ENCODE measurements at places on chromosomes 12 and 14.

- no peak for DNase-seq
Measured at GRCh38 chr12:64103825-64104740, 118.0 kb downstream of the KICS2 start.

DNA sequence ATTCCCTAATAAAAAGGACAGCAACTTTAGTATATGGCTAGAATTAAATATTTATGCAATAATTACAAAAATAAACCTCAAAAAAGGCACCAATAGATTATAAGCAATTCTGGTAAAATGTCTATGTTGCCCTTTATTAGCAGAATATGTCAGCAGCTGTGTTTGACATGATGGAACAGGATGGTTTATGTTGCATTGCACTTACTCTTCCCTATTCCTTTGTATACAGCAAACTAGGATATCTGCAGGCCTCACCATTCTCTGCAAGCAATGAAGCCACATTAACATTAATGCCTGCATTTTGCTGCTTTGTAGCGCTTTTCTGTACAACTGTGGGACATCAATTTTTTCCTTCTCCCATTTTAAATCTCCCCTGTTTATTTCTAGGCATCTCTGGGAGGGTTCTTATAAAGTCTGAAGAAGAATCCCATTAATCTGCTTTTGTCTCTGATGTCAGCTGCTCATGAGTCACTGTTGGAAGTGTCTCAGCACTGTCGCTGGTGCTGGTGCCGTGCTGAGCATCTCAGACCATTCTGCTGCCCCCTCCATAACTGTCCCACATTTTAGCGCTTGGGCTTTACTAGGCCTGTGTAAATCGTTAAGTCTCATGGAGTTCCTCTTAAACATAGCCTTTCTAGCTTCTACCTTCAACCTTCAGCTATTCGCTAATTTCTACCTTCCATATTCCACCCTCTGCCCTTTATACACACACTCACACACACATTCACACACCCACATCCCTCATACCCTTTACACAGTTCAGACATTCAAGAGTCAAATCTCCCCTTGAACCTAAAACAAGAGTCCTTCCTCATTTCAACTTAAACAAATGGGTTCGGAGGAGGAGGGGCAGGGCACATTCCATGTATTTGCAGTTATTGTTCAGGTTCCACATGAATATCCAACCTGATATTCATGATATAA lies 64.4 kb upstream of the TRHDE start:
- DNase-seq = no peak

DNA sequence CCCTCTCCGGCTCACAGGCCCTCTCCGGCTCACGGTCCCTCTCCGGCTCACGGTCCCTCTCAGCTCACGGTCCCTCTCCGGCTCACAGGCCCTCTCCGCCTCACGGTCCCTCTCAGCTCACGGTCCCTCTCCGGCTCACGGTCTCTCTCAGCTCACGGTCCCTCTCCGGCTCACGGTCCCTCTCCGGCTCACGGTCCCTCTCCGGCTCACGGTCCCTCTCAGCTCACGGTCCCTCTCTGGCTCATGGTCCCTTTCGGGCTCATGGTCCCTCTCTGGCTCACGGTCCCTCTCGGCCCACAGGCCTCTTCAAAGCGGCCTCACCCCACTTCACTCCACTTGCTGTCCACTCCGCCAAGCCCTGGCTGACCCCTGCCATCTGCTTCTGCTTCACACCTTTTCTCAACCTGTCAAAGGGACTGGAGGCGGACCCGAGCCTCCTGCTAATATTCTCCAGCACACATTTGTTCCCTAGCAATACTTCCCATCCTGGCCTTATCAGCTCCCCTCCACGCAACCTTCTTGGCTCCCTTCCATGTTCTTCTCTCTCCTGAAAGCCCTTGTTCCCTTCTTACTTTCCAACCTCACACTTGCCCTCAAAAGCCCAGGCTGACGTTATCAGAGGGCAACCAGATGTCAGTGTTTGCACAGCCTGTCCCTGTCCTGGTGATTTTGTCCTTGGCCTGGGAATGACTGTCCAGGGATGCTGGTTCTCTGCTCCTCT lies 176.7 kb downstream of the CALM1 start:
- no peak for DNase-seq

- no peak for DNase-seq
Measured at GRCh38 chr12:91702843-91703425, 442.7 kb downstream of the BTG1 start.

DNA sequence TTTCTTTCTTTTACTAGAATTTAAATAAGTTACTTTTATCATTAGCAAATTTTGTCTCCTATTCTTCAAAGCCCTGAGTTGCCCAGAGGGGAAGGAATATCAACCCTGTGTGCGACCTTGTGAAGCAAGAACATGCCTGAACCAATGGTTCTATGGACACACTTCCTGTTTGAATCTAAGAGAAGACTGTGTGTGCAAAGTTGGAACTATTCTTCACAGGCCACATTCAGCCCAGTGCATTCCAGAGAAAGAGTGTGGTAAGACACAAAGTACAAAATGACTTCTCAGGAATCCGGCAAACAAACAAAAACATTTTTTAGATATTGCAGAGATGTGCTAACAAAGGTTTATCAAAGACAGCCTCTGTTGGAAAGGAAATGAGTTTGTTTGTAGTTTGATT lies 90.8 kb upstream of the PTPRQ start:
- no peak for DNase-seq

GRCh38 chr12:65916991-65917695 lies 92.9 kb downstream of the HMGA2 start:
- no peak for DNase-seq

DNA sequence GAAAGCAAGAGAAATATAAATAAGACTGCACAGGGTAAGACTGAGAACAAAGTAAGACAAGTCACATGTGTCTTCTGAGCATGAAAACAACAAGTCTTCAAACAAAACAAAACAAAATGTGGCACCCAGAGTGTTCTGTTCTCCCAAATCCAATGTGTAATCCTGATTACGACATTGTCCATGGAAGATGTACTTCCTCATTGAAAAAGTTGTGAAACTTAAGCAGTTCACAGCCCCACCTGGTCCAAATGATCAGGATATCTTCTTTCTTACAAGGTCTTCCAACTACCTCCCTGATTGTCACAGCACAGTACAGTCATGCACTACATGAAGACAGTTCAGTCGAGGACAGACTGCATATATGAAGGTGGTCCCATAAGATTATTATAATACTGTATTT lies 23.3 kb upstream of the NEK9 start:
- no peak for DNase-seq

- DNase-seq = no peak
Measured at GRCh38 chr12:64951944-64952343, 127.5 kb downstream of the TBC1D30 start.

- DNase-seq = no peak
Measured at GRCh38 chr12:113443030-113443539, 20.9 kb downstream of the SDSL start.

Data from NCI-H1417 (cell line).